ENCODE measurements at places on chromosomes 12 and 14.

- no peak for DNase-seq
These were observed 266.9 kb downstream of the CCDC91 start for GRCh38 chr12:28456934-28457710.

- DNase-seq, result no peak
These were observed 12.3 kb upstream of the EPYC start for GRCh38 chr12:91017043-91017442.

- no peak for DNase-seq
These were observed 105.0 kb downstream of the SNAPC1 start for GRCh38 chr14:61866932-61867920.

GRCh38 chr12:115620816-115621215 is 656.7 kb downstream of the MED13L start:
- no peak for DNase-seq

GRCh38 chr14:96077983-96078624 is 38.9 kb downstream of the C14orf132 start:
- DNase-seq, result no peak

- no peak for DNase-seq
These were observed 258.2 kb downstream of the PHLDA1 start for GRCh38 chr12:75773377-75773776.

- no peak for DNase-seq
These were observed 59.3 kb downstream of the IFNG start for GRCh38 chr12:68100241-68100640.

GRCh38 chr14:61479746-61480502 is 158.5 kb downstream of the PRKCH start:
- DNase-seq, result no peak

GRCh38 chr12:92132288-92132687 is 13.4 kb downstream of the BTG1 start:
- DNase-seq, result no peak

DNA sequence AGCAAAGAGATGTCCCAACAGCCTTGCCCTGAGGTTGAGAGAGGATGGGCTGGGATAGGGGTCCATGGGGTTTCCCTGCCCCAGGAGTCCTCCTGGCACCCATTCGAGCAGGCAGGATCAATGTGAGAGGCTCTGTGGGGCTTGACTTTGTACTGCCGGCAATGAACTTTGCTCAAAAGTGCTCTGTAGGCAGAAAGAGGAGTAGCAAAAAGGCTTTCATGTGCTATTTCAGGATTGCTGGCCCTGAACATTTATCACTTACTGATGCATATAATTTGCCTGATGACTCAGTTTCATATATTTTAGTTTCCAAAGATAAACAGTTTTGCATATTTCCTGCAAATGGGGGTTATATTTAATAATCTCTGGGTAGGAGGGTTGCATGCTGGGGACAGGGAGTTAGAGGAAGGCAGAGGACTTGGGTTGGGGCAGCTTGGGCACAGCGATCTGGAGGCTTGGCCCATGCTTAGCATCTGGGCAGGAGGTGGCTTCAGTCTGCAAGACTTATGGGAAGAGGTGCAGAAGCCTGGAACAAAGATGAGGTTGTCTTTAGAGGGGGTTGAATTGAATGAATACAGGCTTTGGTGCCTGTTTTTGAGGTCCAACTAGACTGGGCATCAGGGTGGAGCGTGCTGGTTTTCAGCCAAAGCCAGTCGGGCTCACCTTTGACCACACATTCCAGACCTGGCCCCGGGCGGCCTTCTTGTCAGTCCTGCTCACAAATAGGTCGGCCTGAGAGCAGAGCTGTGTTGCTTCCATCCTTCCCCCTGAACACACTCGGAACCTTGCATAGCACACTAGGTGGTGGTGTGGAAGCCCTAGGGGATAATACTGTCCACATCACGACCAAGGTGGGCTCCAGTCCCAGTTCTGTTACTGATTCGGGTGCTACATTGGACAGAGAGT is 101.4 kb downstream of the PAPOLA start:
- no peak for DNase-seq

- no peak for DNase-seq
These were observed 81.1 kb upstream of the LHX5 start for GRCh38 chr12:113552760-113553159.

GRCh38 chr12:56601503-56601902 is 28.6 kb downstream of the BAZ2A start:
- no peak for DNase-seq

DNA sequence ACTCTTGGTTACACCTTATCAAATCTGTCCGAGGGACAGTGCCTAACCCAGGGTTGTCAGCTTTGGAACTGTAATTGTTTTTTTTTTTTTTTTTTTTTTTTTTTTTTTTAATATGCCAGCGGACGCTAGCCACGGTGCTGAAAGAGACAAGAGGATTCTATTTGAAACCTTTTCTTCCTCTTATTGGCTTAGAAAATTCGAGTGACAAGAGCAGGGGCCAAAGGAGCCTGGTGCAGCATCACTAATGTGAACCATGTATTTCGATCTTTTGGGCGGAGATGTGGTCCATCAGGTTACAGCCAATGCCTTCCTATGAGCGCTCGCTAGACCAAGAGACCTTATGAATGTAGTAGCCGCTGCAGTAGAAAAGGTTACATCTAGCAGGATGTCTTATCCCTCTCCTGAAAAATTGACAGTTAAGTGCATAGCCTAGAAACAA is 922 bp downstream of the PTPRR start:
- DNase-seq, result no peak

DNA sequence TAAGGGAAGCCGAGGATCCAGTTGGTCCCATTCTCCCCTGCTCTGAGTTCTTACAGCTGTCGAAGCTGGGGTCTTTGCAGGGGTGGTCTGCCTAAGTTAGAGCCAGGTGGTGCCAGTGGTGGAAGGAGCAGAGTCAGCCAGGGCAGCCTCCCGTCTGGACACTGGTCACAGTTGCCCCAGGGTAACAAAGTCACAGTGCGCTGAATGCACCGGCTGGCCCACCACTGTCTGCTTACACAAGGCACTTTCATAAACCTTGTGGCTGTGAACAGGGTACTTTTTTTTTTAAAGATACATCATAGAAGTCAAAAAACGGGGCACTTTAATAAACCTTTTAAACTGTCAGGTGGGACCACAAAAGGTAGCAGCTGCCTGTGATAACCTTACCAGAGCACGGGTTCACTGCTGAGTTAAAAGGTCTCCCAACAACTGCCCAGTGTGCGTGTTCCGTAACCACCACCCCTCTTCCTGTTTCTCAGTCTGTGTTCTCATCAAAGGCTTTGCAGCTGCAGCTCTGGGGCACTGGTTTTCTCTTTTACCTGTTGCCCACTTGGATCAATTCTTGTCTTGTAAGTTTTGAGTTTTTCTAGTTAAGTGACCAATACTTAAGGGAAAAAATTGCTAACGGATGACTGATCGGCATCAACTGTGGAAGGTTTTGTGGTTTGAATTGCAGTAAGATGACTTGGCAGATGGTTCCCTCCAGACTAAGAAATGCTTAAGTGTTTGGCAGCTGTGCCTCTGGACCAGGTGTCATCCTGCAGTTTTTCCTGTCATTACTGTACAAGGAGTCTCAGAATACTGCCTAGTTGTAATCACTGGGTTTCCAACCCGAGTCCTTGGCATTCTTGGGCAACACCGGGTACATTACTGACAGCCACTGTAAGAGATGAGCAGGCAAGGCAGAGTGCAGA is 55.9 kb downstream of the DYNC1H1 start:
- DNase-seq, result peak; percentile 35
